Left cardiac atrium (tissue), 4 donors: ENCODE measurements at places on chromosomes 12 and 14. TPM values are rescaled to one million over a fixed set of nuclear protein-coding genes. Genes with fewer than 3 reads are reported as not detected.

DNA sequence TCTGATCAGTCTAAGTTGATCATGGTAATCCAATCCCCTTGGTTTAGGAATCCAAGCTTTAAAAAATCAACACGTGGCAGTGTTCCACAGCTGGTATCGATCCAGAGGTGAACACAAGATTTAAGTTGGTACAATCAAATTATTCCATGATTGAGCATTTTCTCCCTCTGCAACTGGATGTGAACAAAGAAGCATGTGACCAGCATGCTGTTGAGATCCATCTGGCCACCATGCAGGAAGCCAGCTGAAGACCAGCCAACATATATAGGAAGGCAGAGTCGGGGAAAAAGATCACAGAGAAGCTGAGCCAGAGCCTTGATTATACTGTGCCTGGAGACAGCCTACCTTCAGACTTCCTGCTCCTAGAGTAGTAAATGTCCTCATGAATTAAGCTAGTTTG, 158.3 kb downstream of the SEC23A start:
- no peak for DNase-seq

DNA sequence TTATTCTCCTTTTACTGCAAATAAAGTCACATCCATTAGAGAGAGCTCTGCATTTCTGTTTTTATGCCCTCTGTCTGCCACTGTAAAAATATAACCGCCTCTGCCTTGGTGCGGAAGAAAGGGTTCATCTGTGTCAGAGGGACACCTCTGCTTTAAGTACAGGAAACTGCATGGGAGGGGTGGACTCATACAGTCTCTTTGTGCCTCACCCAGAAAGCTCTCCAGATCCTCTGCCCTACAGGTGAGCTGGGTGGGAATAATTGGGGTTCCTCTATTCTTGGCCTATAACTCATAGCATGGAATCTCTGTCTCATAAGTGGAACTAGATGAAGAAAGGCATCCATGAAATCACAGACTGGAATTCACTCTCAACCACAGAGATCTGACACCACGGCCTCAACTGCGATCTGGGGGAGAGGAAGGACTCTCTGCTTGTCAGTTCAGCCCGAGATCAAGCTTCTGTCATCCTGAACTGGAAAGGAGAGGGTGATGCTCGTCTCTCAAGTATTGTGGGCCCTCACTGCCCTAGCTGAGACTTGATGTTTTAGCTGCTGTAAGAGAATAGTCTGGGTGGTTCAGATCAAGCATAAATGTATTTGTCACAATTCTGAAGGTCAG, 702.3 kb downstream of the TMEM121 start:
- DNase-seq: no peak

DNA sequence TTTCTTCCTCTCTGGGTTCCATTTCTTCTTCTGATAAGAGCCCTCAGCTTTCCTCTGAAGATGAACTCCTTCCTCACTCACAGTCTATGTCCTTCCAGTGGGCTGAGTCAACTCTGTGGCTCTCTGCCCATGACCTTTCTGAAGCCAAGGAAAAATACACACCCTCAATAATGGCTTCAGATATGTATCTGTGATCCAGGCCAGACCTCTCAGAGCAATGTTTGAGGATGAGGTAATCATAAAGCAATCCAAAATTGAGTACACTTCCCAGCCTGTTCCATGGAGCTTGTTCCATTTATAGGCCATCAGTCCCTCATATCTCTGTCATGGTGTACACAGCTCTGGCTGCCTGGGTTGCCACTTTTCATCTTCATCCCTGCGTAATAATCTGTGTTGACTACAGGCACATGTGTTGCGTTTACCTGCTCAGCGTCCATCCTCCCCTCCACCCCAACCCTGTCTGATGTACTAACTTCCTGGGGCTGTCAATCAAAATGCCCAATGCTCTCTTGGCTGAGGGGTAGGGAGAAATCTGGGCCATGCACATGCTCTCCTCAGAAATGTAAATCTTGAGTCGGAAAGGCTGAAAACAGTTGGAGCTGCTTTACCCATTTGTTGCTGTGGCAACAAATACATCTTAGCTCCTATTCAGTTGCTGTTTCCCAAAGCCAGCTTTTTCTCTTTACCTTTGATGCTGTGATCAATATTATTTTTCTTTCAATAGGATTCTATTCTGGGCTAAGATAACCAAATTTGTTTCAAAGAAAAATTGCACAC, 377.8 kb upstream of the TMEM132C start:
- DNase-seq: no peak

DNA sequence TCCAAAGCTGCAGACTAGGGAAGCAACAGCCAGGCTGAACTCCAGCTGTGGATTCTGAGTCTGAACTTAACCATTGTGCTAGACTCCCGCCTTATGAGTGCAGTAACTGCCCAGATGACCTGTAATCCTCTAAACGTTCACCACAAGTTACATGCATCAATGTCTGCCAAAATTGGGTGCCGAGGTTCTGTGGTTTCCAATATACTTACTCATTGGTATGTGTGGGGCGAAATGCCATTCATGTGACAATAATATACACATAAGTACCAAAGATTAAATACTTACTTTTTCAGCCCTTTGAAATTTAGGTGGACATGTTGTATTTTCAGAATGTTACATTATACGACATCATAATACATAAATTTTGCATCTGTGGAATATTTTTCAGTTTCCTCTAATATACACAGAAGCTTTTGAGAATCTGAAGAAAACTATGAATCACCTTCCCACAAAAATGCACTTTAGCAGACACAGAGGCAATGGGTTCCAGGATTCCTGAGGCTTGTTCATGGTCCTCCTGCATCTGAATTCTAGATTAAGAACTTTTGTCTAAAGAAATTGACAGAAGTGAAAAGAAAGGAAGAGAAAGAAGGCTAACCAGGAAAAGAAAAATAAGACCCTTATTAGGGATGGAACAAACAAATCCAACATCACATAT, 31.7 kb downstream of the GRIP1 start:
- DNase-seq: no peak

GRCh38 chr14:23793532-23793931, 157.4 kb downstream of the DHRS2 start:
- no peak for DNase-seq

DNA sequence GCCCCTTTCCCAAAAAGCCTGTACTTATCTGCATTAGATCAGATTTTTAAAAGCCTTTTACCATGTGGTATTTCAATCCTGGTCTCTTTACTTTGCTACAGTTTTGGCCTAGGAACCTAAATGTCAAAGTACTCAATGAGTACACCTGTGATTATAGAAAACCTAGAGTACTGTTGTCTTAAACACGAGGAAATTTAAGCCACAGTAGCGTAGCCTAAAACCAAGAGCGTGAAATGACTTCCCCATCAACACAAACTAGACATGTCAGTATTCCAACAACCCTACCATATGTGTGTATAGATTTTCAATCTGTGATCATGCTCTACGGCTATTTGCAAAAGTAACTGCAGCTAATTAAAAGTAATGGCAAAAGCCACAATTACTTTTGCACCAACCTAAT, 52.7 kb upstream of the OR5AU1 start:
- DNase-seq: no peak

GRCh38 chr14:101547961-101548669, 13.2 kb upstream of the DIO3 start:
- no peak for DNase-seq

KRT79 gene
- 0.77 TPM for total RNA-seq

CCDC177 gene
- total RNA-seq: not detected

CRACR2A gene
- total RNA-seq: 10.1 TPM
